ENCODE measurements at places on chromosomes 12 and 14. TPM values are rescaled to one million over a fixed set of nuclear protein-coding genes. Genes with fewer than 3 reads are reported as not detected.

Gene ANKS1B
- 0.38 TPM for total RNA-seq

Gene CLEC4E
- total RNA-seq: not detected

Gene ZCCHC8
- 15.6 TPM for total RNA-seq

Gene TAMALIN
- total RNA-seq: under 0.01 TPM

Gene PROX2
- not detected for total RNA-seq

Gene GATC
- total RNA-seq: 15.1 TPM

Gene ZNF410
- 126 TPM for total RNA-seq

Gene SDSL
- total RNA-seq: 4.7 TPM

Gene HCAR1
- total RNA-seq: 0.13 TPM

Gene MYO1H
- not detected for total RNA-seq

Gene HOTAIR
- not detected for total RNA-seq

Gene KRT5
- 10,597 TPM for total RNA-seq

Gene TXNDC16
- 1.0 TPM for total RNA-seq

Gene SIX6
- total RNA-seq: not detected

Gene PUS1
- 22.9 TPM for total RNA-seq

Gene ZDHHC22
- not detected for total RNA-seq

Gene KRT75
- 7.3 TPM for total RNA-seq

Gene MDP1
- 21.1 TPM for total RNA-seq

Gene RIMBP2
- total RNA-seq: not detected

Gene TBX5
- not detected for total RNA-seq

Gene ENO2
- 9.0 TPM for total RNA-seq

Gene NACA
- 1,419 TPM for total RNA-seq

Gene KRT2
- total RNA-seq: not detected

Gene TSPAN11
- under 0.01 TPM for total RNA-seq

Gene PTGER2
- not detected for total RNA-seq

Gene FOXG1
- total RNA-seq: not detected

Gene CLEC2A
- total RNA-seq: not detected

Gene MMP19
- total RNA-seq: 0.53 TPM

Gene LMNTD1
- total RNA-seq: not detected

Gene FGF23
- not detected for total RNA-seq

Gene CISTR
- not detected for total RNA-seq

Gene CALM1
- 1,162 TPM for total RNA-seq

Gene CYP46A1
- 0.13 TPM for total RNA-seq

Gene GYS2
- total RNA-seq: 0.26 TPM

Gene TAS2R20
- total RNA-seq: 2.0 TPM

Gene PTPRB
- 0.38 TPM for total RNA-seq

Gene ALX1
- 0.26 TPM for total RNA-seq
